NB4 (cell line): ENCODE measurements at places on chromosomes 2 and 18.
A peak's percentile ranks its signal among the peaks of the same experiment; 100 is the strongest.

DNA sequence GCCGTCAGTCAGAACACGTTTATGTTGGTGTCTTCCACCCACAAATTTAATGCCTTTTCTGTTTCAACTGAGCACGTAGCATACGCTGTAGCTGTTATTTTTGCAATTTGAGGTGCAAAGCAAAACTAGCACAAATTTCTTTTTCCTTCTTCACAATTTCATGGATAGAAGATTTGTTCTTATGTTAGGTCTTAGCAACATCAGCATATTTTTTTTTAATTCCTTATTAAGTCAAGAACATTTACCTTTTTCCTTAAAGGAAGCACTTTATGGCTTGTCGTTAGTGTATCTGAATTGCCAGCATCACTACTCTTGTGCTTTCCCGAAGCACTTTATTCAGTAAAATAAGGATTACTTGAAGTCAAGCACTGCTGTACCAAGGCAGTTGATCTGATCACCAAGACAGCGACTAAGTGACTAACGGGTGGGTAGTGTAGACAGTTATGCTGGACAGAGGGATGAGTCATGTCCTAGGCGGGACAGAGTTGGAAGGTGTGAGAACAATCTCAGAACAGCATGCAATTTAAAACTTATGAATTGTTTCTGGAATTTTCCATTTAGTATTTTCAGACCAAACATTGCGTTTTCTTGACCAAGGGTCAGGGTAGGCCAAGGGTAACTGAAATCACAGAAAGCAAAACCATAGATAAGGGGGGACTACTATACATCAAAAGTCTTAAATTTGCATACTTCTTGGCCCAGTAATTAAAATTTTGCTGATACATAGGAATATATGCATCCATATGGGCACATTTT, 13.3 kb downstream of the BABAM2 start:
- no peak for DNase-seq

- no peak for DNase-seq
Measured at GRCh38 chr2:12500899-12501298, 215.8 kb upstream of the TRIB2 start.

DNA sequence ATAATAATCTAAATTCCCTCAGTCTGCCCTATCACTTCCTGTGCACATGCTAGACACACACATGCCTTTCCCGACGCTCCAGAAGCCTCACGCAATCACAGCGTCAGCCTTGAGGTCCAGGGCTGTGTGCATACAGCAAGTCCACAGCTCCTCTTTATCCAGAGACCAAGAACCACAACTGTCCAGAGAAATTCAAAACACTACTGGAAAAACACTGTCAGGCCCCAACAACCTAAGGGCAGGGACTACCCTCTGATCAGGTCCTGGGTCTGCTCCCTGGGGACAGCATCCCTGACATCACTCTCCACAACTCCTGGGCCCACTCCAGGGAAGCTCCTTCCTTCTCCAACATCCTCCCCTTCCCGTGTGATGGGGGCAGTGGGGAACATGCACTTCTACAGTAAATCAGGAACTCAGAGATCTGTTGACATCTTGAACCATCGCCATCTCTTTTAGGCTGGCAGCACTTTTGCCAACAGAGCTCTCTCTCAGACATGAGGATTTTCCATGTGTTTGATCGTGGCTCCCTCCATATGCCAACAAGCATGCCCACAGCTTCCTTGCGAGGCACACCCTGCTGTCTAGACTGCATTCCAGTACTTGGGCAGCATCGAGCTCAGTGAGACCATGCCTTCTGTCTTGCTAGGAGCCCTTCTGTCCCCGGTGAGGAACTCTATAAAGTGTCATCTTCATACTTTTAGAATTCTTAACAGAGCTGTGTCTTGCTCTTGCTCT, 15.4 kb downstream of the TEX51 start:
- no peak for DNase-seq

GRCh38 chr2:7849027-7849426, 832.8 kb upstream of the ID2 start:
- no peak for DNase-seq

GRCh38 chr2:144198116-144198515, 321.8 kb downstream of the ZEB2 start:
- DNase-seq = peak; percentile 73

- DNase-seq = peak; percentile 17
Measured at GRCh38 chr2:97858442-97858841, 137.3 kb downstream of the TMEM131 start.

DNA sequence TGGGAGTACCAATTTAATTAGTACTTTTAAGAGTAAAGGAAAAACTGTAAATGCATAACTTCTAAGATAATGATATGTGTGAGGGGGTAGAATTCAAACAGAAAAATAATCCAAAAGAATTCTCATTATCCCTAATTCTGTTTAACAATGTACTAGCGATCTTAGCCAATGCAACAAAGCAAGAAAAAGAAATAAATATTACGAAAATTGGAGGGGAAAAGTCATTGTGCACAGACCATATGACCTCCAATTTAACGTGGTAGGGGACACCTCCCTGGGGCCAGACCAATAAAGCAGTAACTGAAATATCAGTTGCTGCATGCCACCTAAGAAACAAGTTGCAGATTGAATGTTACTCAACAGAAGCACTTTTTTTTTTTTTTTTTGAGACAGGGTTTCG, 25.9 kb upstream of the PEX13 start:
- DNase-seq = no peak

DNA sequence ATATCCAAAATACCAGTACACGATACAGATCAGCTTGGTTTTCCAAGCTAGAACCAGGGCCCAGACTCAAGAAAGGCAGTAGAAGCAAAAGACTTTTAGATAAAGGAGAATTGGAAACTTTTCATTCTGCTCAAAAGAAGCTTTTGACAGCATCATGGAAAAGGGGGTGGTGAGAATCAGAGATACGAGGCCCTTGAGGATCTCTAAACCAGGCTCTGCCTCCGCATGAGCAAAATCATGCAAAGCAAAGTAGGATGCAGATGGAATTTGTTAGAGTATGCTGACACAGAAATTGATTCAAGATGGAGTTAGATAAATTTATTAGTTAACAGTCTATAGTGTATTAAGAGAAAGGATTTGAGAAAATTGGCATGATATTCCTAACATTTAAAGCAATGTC, 39.8 kb downstream of the FAM98A start:
- DNase-seq = no peak

DNA sequence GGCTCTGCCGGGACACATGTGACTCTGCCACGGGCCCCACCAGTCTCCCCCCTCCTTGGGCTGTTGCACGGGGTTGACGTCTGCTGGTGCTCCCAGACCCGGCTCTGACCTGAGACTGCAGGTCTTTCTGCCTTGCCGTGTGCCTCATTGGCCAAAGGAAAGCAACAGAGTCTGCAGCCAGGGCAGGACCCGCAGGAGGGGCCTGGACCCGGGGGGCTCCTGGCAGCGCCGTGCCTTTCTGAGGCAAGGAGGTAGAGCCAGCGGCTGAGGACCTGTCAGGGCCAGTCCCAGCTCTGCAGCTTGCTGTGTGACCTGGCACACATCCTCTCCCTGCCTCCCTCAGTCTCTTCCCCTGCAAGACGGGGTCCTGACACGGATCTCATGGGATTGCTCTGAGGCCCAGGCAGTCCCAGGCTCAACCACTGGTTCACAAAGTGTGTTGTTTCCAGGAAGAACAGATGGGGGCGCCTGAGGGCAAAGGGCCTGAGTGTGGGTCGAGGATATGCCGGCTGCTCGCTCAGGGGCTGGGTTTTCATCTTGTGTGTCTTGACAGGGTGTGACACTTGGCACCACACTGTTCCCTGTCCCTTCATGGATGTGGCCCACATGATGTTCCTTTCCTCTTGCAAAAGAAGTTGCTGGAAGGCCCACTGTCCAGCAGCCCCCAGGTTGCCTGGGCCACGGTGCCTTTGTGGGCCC, 9.0 kb downstream of the CAPN10 start:
- DNase-seq = peak; percentile 77

GRCh38 chr18:74126684-74127655, 20.7 kb downstream of the FBXO15 start:
- no peak for DNase-seq

- DNase-seq = no peak
Measured at GRCh38 chr2:55598056-55598795, 19.2 kb downstream of the PPP4R3B start.

GRCh38 chr2:217016796-217017419, 157.0 kb upstream of the TNP1 start:
- DNase-seq = no peak
